ENCODE measurements at places on chromosomes 7 and 10.

- H3K4me1 ChIP-seq: peaks cover 15% of the 10 kb centered on the region
- no peaks in the 10 kb centered on the region for H3K36me3 ChIP-seq
- peak; percentile 51 for DNase-seq
- no peak overlapping the region for H3K4me3 ChIP-seq
- no peak overlapping the region for H3K27ac ChIP-seq
- no peaks in the 10 kb centered on the region for H3K27me3 ChIP-seq
These were observed 52.1 kb downstream of the MPP7 start for GRCh38 chr10:28250782-28251181.

GRCh38 chr7:20329389-20330238, 1.1 kb upstream of the ITGB8 start:
- H3K36me3 ChIP-seq: no peaks in the 10 kb centered on the region
- no peaks in the 10 kb centered on the region for H3K27me3 ChIP-seq
- peak overlapping the region; percentile 74 for H3K27ac ChIP-seq
- DNase-seq: peak; percentile 67
- peak overlapping the region; percentile 77 for H3K4me3 ChIP-seq
- peaks cover 24% of the 10 kb centered on the region for H3K4me1 ChIP-seq

DNA sequence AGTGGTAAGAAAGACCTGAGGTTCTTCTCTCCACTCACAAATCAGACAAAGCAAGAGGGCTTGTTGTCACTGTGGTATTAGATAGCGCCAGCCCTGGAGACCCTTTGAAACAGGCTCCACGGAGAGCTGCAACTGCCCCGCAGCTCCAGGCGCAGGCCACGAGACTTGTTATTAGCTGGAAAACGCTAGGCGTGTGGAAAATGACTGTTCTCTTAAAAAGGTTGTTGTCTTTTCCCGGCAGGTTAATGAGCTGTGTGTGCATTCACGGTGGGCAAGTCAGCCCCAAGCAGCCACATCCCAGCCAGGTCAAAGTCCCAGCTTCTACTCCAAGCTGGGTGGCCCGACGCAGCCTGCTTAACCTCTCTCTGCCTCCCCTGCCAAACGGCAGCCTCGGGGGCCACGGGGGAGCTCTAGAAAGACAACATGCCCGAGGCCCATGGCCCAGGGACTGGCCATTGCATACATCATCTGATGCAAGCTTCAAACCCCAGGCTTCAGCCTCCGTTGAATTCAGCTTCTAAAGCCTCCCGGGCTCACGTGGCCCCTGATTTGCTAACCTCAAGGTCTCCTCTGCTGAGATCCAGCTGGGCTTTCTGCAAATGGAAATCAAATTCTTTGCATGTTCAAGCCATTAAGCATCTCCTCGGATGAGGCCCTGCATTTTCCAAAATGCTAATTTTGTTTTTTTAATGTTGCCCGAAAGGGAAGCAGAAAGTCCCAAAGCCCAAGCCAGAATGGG, 61.3 kb upstream of the DNAAF5 start:
- no peak overlapping the region for H3K27ac ChIP-seq
- H3K36me3 ChIP-seq: no peaks in the 10 kb centered on the region
- peaks cover 16% of the 10 kb centered on the region for H3K4me1 ChIP-seq
- no peak overlapping the region for H3K4me3 ChIP-seq
- no peak for DNase-seq

DNA sequence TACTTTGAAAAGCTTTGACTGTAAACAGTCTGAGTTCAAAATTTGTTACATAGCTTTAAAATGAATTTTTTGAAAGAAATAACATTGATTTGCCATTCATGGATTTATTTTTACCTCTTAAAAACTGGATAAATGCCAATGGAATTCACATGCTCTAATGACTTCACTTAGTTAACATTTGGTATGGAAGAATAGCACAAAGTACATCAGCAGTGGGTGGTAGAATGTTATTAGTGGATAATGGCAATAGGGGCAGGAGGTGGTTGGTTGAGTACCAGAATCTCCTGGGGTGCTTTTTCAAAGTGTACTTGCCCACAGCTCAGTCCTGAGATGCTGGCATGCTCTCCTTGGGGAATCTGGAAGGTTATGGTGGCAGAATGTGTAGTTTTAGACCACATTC, 4.7 kb downstream of the PPP1R9A start:
- no peak overlapping the region for H3K4me3 ChIP-seq
- H3K27ac ChIP-seq: no peak overlapping the region
- DNase-seq: no peak
- no peaks in the 10 kb centered on the region for H3K27me3 ChIP-seq

- DNase-seq: no peak
- H3K36me3 ChIP-seq: no peaks in the 10 kb centered on the region
- H3K4me3 ChIP-seq: no peak overlapping the region
- H3K4me1 ChIP-seq: no peaks in the 10 kb centered on the region
These were observed 9.3 kb upstream of the AKR1D1 start for GRCh38 chr7:138066954-138067394.

DNA sequence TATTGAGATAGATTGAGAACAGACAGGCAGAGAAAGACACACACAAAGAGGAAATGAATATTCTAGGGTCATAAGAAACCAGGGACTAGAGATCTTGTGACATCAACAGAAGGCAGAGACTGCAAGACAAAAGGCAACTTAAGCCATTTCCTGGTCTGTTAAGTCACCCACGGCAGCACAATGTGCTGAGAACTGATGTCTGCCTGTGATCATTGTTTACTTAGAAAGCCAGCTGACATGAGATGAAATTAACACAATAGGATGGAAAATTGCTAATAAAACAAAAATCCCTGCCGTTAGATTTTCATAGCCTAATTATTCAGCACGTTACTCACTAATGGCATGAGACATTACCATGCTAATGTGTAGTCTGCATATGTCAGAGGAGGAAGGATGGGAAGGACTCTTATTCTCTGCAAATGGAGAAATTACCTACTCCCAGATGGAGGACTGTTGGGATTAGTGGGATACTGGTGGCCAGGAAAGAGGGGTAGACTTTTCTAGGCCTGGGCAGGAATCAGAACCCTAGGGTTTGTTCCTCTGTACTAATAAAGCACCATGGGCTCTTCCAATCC, 191.3 kb upstream of the PODXL start:
- no peaks in the 10 kb centered on the region for H3K27me3 ChIP-seq
- no peak for DNase-seq
- H3K27ac ChIP-seq: no peak overlapping the region
- H3K36me3 ChIP-seq: no peaks in the 10 kb centered on the region

DNA sequence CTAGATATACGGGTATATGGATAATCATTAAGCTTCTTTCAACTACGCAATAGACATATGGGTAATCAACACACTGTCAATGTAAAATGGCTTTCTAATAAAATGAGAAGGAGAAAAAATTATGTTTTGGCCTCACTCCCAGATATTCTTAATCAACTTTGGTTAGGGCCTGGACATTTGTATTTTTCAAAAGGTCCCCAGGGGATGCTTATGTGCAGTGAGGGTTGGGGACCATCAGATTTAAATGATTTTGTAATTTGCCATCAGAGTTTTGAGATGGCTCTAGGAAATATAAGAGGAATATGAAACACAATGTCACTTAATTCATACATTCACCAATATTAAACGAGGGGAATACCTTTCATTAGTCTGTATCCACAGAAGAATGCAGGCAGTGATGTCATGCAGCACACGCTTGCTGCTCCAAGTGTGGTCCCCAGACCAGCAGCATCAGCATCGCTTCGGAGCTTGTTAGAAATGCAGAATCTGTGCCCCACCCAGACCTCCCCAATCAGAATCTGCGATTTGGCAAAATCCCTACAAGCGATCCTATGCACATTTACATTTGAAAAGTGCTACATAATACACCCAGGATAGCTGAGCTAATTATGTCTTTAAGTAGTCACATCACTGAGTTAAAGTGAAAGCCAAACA, 75.1 kb downstream of the INHBA start:
- no peak overlapping the region for H3K27ac ChIP-seq
- DNase-seq: no peak
- no peaks in the 10 kb centered on the region for H3K27me3 ChIP-seq
- no peak overlapping the region for H3K4me3 ChIP-seq

DNA sequence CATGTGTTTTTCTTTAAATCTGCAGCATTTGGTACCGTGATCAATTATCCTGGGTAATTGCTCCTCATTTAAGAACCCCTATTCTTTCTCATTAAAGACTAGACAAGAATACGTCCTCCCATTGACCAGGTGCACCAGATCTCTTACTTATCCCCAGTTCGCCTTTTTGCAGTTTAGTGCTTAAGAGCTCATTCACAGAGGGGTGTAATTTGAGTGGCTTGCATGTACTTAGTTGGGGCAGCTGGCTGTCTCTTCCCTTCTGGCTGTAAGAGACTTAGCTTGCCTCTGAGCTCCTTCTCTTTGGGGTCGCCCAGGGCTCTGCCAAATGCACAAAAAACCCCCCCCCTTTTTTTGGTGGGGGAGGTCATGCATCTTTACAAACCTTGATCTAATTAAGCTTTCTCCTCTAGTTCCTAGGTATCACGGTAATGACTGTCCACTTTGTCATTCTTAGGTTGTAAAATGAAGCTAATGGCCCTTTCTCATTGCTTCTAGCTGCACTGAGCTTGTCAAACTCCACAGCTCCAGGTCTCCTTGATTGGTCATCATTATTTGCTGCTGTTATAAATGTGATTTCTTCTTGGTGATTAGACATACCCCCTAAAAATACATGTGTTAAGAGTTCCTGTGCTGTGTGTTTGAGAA, 26.3 kb downstream of the GAD2 start:
- H3K27ac ChIP-seq: no peak overlapping the region
- H3K27me3 ChIP-seq: peaks cover 23% of the 10 kb centered on the region
- no peaks in the 10 kb centered on the region for H3K4me1 ChIP-seq
- no peaks in the 10 kb centered on the region for H3K36me3 ChIP-seq
- no peak overlapping the region for H3K4me3 ChIP-seq
- DNase-seq: no peak

DNA sequence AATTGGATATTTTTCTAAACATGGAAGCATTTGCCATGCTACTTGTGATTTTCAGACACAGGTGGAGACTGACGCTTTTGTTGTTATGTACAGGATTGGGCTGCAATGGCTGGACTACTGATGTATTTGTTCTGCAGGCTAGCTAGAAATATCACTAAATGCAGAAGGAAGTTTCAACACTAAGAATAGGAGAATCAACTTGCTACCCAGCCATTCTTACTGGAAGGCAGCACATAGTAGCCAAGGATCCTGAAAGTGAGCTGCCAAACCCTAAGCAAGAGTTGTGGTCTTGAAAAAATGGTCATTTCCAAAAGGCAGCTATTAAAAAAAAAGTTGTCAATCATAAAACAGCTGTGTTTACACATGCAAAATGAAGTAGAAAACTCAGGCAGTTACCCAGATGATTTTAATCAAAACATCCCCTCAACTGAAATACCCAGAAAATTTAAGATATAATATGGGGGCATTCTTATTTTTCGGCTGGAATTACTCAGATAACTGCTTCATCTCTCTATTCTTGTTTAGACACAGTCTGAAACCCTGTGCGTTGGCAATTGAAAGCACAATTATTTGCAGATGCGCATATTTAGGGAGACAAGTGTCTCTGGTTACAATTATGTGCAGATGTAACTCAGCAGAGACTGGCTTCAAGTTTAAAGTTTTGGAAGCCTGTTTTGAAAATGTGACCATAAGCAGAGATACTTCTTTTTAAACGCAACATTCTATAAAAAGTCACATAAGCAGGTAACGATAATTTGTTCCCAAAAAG, 31.2 kb downstream of the GFRA1 start:
- no peak overlapping the region for H3K27ac ChIP-seq
- H3K4me1 ChIP-seq: no peaks in the 10 kb centered on the region
- H3K27me3 ChIP-seq: no peaks in the 10 kb centered on the region
- H3K4me3 ChIP-seq: no peak overlapping the region
- no peaks in the 10 kb centered on the region for H3K36me3 ChIP-seq
